ENCODE measurements at places on chromosomes 11 and 22. TPM values are rescaled to one million over a fixed set of nuclear protein-coding genes. Genes with fewer than 3 reads are reported as not detected.

The FAT3 gene
- total RNA-seq = 2.2 TPM

The FZD4 gene
- total RNA-seq = 10.3 TPM

The MB gene
- not detected for total RNA-seq

The APOA4 gene
- not detected for total RNA-seq

The RAB36 gene
- 2.5 TPM for total RNA-seq

The NCAM1 gene
- total RNA-seq = not detected

The SLC15A3 gene
- 1.9 TPM for total RNA-seq

The DDTL gene
- 0.36 TPM for total RNA-seq

- H3K36me3 ChIP-seq = no peaks in the 10 kb centered on the region
- DNase-seq = no peak
- H3K27me3 ChIP-seq = peaks cover 42% of the 10 kb centered on the region
- no peaks in the 10 kb centered on the region for H3K4me1 ChIP-seq
- no peak overlapping the region for H3K27ac ChIP-seq
Measured at GRCh38 chr11:8258289-8258688, 5.4 kb downstream of the LMO1 start.

- peak; percentile 26 for DNase-seq
- no peak overlapping the region for H3K27ac ChIP-seq
- H3K27me3 ChIP-seq = no peaks in the 10 kb centered on the region
- peaks cover 16% of the 10 kb centered on the region for H3K36me3 ChIP-seq
Measured at GRCh38 chr11:112042161-112042960, 17.2 kb downstream of the DLAT start.

GRCh38 chr22:23047265-23047664 lies 23.1 kb upstream of the GNAZ start:
- no peaks in the 10 kb centered on the region for H3K4me1 ChIP-seq
- H3K27ac ChIP-seq = no peak overlapping the region
- no peak for DNase-seq
- H3K27me3 ChIP-seq = no peaks in the 10 kb centered on the region
- H3K36me3 ChIP-seq = no peaks in the 10 kb centered on the region

DNA sequence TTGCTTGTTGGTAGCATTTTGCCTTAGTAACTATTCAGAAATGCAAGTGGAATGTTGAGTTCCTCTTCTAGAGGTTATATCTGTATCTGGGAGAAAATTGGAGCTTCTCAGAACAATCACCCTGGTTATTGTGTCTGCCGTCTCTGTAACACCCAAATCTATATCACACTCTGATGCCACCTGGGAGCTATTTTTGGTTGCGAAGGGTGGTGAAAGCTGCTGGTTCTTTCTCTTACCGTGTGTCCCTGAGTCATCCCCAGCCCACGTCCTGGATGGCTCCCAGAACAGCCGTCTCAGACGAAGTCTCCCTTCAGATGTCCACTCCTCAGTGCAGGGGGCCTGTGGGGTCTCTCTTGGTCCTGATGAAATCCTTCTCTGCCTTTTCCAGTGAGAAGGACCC lies 83.5 kb downstream of the C22orf31 start:
- H3K27ac ChIP-seq = no peak overlapping the region
- no peaks in the 10 kb centered on the region for H3K27me3 ChIP-seq
- DNase-seq = peak; percentile 54
- H3K4me1 ChIP-seq = peaks cover 10% of the 10 kb centered on the region
- H3K4me3 ChIP-seq = no peak overlapping the region
- H3K36me3 ChIP-seq = no peaks in the 10 kb centered on the region

DNA sequence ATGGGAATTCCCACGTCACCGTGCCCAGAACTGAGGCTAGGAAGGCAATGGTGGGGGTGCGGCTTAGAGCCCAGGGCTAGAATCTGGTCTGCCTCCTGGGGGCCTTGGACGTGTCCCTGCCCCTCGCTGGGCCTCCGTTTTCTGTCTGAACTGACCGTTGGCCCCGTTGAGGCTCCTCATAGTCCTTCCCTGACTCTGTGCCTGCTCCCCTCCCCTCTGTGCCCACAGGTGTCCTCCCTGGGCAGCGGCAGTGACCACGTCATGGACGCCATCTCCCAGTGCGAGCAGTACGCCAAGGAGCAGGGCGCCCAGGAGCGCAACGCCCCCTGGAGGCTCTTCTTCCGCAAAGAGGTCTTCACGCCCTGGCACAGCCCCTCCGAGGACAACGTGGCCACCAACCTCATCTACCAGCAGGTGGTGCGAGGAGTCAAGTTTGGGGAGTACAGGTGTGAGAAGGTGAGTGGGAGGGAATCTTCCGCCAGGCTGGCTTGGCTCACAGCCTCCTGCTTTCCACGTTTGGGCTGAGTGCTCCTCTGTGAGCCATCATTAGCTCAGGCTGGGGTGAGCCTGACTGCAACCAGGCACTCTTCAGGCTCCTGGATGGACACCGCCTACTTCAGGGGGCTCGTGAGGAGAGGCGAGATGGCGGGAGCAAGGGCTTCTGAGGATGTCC lies 63.9 kb downstream of the MYO7A start:
- H3K36me3 ChIP-seq = no peaks in the 10 kb centered on the region
- H3K27ac ChIP-seq = no peak overlapping the region
- peak; percentile 20 for DNase-seq
- H3K4me3 ChIP-seq = no peak overlapping the region
- H3K27me3 ChIP-seq = peaks cover 4% of the 10 kb centered on the region
- no peaks in the 10 kb centered on the region for H3K4me1 ChIP-seq

DNA sequence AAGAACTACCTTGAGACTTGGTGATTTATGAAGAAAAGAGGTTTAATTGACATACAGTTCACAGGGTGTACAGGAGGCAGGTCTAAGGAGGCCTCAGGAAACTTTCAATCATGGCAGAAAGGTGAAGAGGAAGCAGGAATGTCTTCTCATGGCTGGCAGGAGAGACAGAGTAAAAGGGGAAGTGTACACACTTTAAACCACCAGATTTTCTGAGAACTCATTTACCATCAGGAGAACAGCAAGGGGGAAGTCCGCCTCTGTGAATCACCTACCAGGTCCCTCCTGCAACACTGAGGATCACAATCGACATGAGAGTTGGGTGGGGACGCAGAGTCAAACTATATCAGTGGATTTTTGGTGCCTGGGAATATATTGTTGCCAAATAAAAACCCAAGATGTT lies 40.3 kb upstream of the OR5D13 start:
- no peak for DNase-seq
- no peaks in the 10 kb centered on the region for H3K4me1 ChIP-seq
- no peaks in the 10 kb centered on the region for H3K27me3 ChIP-seq
- no peak overlapping the region for H3K4me3 ChIP-seq
- H3K27ac ChIP-seq = no peak overlapping the region
- no peaks in the 10 kb centered on the region for H3K36me3 ChIP-seq

- peaks cover 7% of the 10 kb centered on the region for H3K27me3 ChIP-seq
- no peak overlapping the region for H3K27ac ChIP-seq
- DNase-seq = no peak
Measured at GRCh38 chr22:47196166-47196849, 433.9 kb downstream of the TBC1D22A start.

DNA sequence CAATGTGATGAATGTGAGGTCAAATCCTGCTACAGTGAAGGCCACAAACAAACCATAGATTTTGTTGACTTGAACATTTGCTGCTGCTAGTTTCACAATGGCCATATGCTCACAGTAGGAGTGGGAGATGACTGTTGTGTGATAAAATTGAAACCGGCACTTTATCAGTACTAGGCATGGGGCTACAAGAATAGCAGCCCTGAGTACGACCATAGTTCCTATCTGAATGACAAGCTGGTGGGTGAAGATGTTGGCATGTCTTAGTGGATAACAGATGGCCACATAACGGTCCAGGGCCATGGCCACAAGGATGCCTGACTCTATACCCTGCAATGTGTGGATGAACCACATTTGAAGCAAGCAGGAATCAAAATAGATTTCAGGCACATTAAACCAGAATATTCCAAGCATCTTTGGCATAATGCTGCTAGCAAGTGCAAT lies 2.8 kb downstream of the OR52A1 start:
- no peaks in the 10 kb centered on the region for H3K4me1 ChIP-seq
- DNase-seq = no peak
- no peak overlapping the region for H3K4me3 ChIP-seq
- H3K27me3 ChIP-seq = no peaks in the 10 kb centered on the region

- peaks cover 46% of the 10 kb centered on the region for H3K27me3 ChIP-seq
- H3K4me1 ChIP-seq = no peaks in the 10 kb centered on the region
- H3K27ac ChIP-seq = no peak overlapping the region
Measured at GRCh38 chr11:17015627-17016126, 1.5 kb upstream of the PLEKHA7 start.

DNA sequence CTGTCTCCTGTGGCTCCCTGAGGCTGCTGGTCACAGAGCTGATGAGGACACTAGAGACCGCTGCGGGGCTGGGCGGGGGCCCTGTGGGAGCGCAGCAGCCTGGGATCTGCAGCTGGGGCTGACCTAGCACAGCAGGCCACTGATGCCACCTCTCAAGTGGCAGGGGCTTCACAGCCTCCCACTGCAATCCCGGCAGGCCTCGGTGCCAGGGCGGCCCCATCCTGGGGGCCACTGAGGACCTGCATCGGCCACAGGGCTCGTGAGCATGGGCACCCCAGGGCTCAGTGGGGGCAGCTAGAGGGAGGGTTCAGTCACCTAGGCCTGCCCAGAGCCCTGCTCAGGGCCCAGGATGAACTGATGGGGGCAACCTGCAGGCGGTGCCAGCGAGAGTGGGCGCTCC lies 14.6 kb upstream of the CCDC188 start:
- H3K27me3 ChIP-seq = peaks cover 20% of the 10 kb centered on the region
- no peaks in the 10 kb centered on the region for H3K4me1 ChIP-seq
- H3K36me3 ChIP-seq = no peaks in the 10 kb centered on the region
- no peak overlapping the region for H3K27ac ChIP-seq

- DNase-seq = peak; percentile 69
- H3K4me3 ChIP-seq = no peak overlapping the region
- peaks cover 5% of the 10 kb centered on the region for H3K4me1 ChIP-seq
- no peak overlapping the region for H3K27ac ChIP-seq
- peaks cover 3% of the 10 kb centered on the region for H3K36me3 ChIP-seq
- H3K27me3 ChIP-seq = no peaks in the 10 kb centered on the region
Measured at GRCh38 chr11:73866095-73866579, 10.5 kb downstream of the COA4 start.

- H3K4me3 ChIP-seq = no peak overlapping the region
- peak overlapping the region; percentile 38 for H3K27ac ChIP-seq
- peaks cover 2% of the 10 kb centered on the region for H3K36me3 ChIP-seq
- no peaks in the 10 kb centered on the region for H3K27me3 ChIP-seq
Measured at GRCh38 chr11:66891851-66892660, 35.2 kb downstream of the LRFN4 start.

DNA sequence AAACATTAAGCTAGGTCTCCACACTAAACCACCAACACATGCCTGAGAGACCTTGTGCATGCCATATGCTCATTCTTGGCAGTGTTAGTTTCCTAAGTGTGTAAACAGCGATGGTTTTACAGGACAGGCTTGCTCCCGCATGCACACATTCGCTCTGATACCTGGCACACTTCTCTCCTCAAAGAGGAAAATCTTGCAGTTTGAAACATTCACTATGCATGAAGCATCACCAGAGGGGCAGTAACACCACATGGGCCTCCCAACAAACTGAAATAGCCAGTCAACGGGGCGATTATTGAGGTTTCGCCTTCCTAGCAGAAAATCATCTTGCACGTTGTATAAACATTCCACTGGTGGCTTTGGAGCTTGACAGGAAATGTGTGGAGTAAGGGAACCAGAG lies 52.6 kb downstream of the ABTB2 start:
- H3K27me3 ChIP-seq = peaks cover 4% of the 10 kb centered on the region
- H3K27ac ChIP-seq = no peak overlapping the region
- DNase-seq = peak; percentile 39
- H3K36me3 ChIP-seq = no peaks in the 10 kb centered on the region

DNA sequence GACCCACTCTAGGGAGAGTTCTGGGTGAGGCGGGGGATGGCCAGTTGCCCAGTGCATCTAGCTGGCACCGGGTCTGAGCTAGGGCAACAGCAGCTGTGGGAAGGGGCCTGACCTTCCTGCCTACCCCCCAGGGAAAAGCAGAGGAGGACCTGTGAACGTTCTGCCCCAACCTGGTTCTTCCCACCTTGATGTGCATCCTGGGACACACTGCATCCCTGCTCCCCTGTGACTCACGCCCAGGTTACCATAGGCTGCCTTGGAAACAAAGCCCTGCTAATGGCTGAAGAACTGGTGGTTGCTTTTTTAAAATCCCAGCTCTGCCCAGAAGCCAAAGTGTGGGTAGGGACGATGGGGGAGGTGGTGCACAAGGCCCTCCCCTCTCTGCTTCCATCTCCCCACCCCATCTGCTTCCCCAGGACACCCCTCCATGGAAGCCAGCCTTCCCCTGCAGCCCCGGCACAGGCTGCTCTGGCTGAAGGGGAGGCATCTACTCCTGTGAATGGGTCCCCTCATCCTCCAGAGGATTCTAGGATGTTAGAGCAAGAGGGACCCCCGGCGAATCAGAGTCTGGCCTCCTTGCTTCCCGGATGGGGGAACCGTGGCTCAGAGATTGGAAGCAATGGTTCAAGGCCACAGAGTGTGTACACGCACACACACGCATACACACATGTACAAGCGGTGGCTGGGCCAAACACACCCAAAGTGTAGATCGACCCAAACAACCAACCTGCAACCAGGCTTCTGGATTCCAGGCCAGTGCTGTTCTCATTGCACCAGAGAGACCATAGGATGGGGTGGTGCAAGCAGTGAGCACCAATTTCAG lies 7.6 kb upstream of the C11orf96 start:
- no peak for DNase-seq
- H3K27ac ChIP-seq = no peak overlapping the region
- H3K4me1 ChIP-seq = peaks cover 22% of the 10 kb centered on the region
- no peak overlapping the region for H3K4me3 ChIP-seq
- H3K27me3 ChIP-seq = peaks cover 8% of the 10 kb centered on the region
- H3K36me3 ChIP-seq = no peaks in the 10 kb centered on the region

GRCh38 chr11:130609121-130610035 lies 160.9 kb downstream of the ADAMTS15 start:
- no peak overlapping the region for H3K4me3 ChIP-seq
- peaks cover 25% of the 10 kb centered on the region for H3K4me1 ChIP-seq
- DNase-seq = no peak
- H3K27me3 ChIP-seq = no peaks in the 10 kb centered on the region

All from IMR-90 (cell line).